CD4-positive, alpha-beta memory T cell (primary cell): ENCODE measurements at places on chromosomes 7 and 10. TPM values are rescaled to one million over a fixed set of nuclear protein-coding genes. Genes with fewer than 3 reads are reported as not detected.

SLC26A5 gene
- not detected for polyA plus RNA-seq

CLDN3 gene
- polyA plus RNA-seq: not detected

SSBP1 gene
- 366 TPM for polyA plus RNA-seq

GALNT11 gene
- polyA plus RNA-seq: 35.3 TPM

ZNF518A gene
- 12.4 TPM for polyA plus RNA-seq

HTR5A gene
- polyA plus RNA-seq: not detected

ALKBH4 gene
- 16.6 TPM for polyA plus RNA-seq

CLCN1 gene
- polyA plus RNA-seq: not detected

EBLN1 gene
- not detected for polyA plus RNA-seq

USP6NL gene
- polyA plus RNA-seq: 2.7 TPM
